GM12892 (cell line): ENCODE measurements at places on chromosomes 6 and 20.

DNA sequence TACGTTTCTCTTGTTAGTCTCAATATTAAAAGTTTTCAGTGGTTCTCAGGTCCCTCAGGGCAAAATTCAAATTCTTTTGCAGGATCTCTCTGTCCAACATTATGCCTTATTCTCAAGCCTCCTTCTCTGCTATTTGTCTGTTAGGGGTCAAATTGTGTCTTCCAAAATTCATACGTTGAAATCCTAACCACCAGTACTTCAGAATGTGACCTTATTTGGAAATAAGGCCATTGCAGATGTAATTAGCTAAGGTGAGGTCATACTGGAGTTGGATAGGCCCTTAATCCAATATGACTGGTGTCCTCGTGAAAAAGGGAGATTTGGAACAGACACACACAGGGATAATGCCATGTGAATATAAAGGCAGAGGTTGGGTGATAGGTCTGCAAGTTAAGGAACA is 64.1 kb upstream of the ADGRF1 start:
- DNase-seq: no peak

DNA sequence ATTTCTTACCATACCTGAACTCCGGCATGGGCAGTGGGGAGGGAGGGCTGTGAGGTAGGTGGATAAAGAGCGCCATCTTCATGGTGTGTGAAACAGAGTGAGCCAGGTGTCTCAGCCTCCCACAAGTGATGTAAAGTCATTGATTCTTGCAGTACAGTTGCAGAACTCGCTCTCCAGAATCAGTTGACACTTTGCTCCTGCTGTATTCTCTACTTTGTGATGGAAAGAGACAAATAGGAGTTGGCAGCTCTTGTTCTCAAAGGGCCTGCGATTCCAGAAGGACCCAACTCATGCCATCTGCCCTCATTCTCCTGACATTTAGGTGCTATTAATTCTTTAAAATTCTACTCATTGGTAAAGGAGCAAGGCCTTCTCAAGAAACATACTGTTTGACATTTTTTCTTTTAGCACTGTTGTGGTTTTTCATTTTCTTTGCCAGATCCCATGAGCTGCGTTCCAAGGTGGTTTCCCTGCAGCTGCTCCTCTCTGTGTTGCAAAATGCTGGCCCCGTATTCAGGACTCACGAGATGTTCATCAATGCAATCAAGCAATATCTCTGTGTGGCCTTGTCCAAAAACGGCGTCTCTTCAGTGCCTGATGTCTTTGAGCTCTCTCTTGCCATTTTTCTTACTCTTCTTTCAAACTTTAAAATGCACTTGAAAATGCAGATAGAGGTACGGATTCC is 49.3 kb downstream of the ARFGEF2 start:
- no peak for DNase-seq

GRCh38 chr6:52787917-52788316 is 15.7 kb downstream of the GSTA1 start:
- DNase-seq: no peak

- no peak for DNase-seq
Measured at GRCh38 chr20:5668529-5668868, 81.7 kb upstream of the SHLD1 start.

DNA sequence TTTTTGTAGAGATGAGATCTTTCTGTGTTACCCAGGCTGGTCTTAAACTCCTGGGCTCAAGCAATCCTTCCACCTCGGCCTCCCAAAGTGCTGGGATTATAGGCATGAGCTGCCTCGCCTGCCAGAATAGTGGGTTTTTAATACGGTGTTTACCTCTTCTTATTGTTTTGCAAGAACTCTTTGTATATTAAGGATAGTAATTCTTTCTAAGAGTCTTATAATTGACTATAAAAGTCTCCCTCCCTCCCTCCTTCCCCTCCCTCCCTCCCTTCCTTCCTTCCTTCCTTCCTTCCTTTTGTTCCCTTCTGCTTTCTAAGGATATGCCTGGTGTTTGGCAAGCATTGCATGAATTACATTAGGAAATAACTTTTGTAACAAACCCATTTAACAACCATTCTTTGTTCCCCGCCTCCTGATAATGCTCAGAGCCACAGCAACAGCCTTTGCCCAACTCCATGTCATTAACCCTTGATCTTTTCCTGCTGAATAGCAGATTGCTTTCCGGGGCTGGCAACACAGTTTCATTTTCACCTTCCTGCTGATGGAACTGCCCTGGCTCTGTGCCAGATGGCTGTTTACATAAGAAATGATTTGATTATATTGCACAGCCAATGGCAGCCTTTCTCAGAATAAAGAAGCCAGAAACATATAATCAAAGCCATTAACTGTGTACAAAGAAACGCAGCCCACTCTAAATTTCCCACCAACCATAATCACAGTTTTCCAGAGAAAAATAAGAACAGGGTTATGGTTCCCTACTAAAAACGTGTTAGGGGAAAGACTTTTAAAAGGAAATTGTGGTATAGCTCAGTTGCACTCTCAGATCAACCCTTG is 143.7 kb upstream of the PTPN1 start:
- no peak for DNase-seq

DNA sequence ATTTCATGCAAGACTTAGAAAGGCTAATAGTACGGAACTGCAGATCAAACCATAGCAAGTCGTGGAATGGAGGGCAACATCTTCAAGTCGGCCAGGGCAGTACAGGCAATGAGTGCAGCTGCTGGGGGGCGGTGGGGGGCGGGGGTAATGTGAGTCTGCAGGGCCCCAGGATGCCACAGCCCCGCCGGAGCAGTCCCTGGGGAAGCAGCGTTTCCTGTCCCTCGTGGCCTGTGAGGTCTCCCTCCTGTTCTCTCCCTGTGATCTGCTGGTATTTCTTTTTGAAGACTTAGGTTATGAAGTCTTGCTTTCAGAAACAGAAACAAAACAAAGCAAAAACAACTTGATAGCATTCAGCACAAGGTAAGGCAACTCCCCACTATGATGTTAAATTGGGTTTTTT is 351.9 kb downstream of the FOXA2 start:
- no peak for DNase-seq

DNA sequence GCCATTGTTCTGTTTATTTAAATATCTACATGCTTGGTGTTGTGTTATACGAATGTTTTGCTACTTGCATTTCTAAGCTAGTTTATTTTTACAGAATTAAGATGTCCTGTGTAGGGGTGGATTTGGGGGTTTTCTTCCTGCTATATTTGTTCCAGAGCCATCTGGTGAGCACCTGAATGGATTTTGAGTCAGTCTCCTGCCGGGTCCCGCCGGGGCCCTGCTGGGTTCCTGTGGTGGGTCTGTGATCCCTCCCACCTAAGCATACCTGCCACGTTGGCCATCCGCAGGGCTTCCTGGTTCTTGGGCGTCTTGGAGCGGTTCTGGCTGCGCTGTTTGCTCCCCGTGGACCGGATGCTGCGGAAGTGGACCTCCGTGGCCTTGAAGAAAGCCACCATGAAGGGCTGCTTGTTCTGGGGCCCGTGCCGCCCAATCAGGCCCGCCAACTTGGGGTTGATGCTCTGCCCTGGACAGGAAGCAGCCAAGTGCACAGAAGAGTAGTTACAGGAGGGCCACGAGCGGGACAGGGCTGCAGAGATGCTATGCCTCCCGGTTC is 82.9 kb downstream of the BMP7 start:
- DNase-seq: no peak

GRCh38 chr6:116029535-116029934 is 31.2 kb downstream of the FRK start:
- no peak for DNase-seq

GRCh38 chr6:3137057-3137777 is 18.7 kb downstream of the BPHL start:
- no peak for DNase-seq

DNA sequence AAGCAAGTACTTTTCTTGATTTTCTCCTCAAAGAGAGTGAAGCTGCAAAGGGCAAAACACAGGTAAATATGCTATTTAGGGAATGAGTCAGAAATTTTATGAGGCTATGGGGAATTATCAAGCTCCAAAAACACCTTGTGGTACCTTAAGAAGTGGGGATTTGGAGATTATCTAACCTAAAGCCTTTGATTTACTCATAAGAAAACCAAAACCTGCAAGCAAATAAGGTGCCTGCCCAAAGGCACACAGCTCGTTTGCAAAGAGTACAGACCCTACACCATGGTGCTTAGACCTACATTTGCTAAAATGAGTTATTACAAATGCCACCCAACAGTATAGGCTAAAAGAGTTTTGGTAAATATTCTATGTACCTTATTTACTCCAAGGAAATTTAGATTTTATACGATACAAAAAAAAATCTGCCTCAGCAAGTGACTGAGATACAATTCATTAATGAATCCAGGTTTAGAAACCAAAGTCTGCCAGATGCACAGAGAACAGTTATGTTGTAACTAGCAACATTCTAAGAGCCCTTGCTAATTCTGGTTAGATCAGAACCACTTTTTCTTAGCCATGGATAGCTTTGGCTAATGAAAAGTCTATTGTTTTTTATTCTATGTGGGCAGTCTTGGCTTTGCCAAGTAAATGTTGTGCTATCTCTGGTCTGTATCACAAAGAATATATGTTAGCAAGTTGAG is 101.5 kb downstream of the KHDC1L start:
- DNase-seq: no peak

DNA sequence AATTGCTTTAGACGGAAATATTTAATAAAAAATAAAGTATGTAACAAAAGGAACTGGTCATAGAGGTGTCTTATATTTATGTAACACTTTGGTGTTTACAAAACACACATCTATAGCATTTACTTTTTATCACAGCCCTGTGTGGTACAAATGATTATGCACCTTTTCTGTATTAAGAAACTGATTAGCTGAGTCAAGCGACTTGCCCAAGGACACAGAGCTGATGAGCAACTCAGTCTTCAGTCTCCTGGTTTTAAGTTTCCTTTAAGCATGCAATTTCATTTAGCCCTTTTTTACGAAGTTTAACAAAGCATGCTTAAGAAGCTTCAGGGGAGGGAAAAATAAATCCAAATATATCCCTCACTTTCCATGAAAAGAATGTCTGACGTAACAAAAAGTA is 2.5 kb downstream of the DCDC2 start:
- DNase-seq: no peak

- DNase-seq: no peak
Measured at GRCh38 chr20:9514461-9515213, at the start of gene LAMP5. Gene LAMP5, plus strand, starts transcription at chr20:9514590. Its CDS starts 263 bp downstream, at chr20:9514853.

- no peak for DNase-seq
Measured at GRCh38 chr20:23870461-23870860, 9.1 kb downstream of the CST5 start.

GRCh38 chr20:5977223-5977622 is 26.8 kb downstream of the MCM8 start:
- no peak for DNase-seq

DNA sequence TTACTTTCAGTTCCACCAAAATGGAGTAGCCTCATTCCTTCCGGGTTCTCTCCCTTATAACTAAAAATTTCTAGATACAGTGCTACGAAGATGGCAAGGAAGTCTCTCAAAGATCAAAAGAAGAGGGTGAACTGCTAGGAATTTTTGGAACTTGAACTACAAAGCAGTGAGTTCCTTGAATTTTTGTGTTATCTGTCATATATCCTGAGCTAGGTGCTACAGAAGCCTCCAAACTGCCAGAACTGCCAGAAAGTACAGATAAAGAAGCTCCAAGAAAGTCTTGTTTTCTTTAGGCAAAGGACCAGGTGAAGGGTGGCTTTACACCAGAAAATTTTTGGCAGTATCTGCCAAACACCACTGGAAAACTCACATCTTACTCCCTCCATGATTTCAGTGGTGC is 218.8 kb upstream of the FLRT3 start:
- no peak for DNase-seq

GRCh38 chr20:57526087-57526884 is 1.3 kb upstream of the CTCFL start:
- DNase-seq: no peak

DNA sequence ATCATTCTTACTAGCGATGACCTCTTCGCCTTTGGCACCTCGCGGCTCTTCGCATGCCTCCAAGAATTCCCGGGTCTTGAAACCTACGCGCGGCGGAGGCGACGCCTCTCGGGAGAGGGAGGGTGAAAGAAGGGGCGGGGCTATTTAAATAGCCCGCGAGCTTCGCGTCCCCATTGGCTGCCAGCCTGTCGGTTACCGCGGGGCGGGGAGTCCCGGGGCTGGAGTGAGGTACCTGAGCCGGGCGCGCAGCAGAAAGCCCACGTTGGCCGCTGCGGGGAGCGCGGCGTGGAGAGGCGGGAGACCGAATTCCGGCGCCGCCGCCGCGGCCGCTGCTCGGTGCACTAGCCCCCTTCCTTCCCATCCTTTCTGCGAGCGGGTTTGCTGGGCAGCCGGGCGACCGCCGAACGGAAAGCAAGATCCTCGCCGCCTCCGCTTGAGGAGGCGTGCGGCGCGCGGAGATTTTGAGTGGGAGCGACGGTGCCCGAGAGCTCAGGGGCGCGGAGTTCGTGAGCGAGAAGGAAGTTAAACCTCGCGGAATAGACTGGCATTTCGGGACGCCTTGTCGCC is at the start of gene BMP6:
TSS of gene BMP6 (plus strand) at position 251 of the 567 bp plus-strand sequence. CDS start 857 bp downstream, outside the sequence.
- peak; percentile 78 for DNase-seq

- DNase-seq: no peak
Measured at GRCh38 chr6:129135451-129135850, 252.5 kb downstream of the LAMA2 start.

- no peak for DNase-seq
Measured at GRCh38 chr6:129661536-129662405, 48.2 kb downstream of the ARHGAP18 start.
